Psoas muscle (tissue), 8 donors: ENCODE measurements at places on chromosomes 13 and 19. TPM values are rescaled to one million over a fixed set of nuclear protein-coding genes. Genes with fewer than 3 reads are reported as not detected.
A peak's percentile ranks its signal among the peaks of the same experiment; 100 is the strongest.

DNA sequence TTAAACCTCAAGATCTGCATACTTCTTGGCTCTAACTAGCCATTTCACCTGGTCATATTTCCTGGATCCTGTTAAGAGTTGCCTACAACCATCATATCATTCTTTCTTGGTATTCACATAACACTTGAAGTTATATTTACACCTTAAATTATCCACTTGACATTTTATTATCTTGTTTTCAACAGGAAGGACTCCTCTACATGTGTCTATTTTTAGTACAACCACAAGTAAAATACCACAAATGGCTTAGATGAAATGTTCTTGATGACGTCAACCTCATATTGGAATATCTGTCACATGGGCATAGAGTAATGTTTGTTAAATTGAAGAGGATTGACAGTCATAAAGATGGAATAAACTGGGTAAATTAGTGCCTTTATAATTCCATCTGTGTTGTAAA, 9.4 kb downstream of the PCDH20 start:
- H3K27ac ChIP-seq, result no peak overlapping the region
- no peaks in the 10 kb centered on the region for H3K4me1 ChIP-seq
- DNase-seq, result no peak
- no peaks in the 10 kb centered on the region for H3K36me3 ChIP-seq
- H3K4me3 ChIP-seq, result no peak overlapping the region
- H3K27me3 ChIP-seq, result peaks cover 2% of the 10 kb centered on the region

ONECUT3 gene
- not detected for total RNA-seq

DNA sequence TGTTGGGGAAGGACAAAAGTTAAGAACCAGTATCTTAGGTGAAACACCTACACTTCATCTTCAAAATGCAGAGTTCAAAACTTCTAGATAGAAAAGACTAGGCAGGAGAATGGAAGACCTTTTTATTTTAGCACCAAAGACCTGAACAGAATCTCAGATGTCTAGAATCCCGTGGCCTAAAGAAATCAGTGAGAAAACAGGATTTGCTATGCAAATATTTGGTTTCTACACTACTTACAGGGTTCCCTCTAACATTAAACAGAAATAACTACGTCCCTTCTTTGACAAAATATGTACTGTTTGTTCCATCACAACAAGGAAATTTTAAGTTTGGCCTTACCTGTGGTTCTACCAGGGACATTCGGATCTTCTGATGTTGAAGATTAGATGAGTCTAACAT, 21.5 kb downstream of the DIS3 start:
- DNase-seq, result no peak
- no peak overlapping the region for H3K27ac ChIP-seq
- H3K36me3 ChIP-seq, result peaks cover 7% of the 10 kb centered on the region
- H3K4me3 ChIP-seq, result no peak overlapping the region
- H3K4me1 ChIP-seq, result no peaks in the 10 kb centered on the region

DNA sequence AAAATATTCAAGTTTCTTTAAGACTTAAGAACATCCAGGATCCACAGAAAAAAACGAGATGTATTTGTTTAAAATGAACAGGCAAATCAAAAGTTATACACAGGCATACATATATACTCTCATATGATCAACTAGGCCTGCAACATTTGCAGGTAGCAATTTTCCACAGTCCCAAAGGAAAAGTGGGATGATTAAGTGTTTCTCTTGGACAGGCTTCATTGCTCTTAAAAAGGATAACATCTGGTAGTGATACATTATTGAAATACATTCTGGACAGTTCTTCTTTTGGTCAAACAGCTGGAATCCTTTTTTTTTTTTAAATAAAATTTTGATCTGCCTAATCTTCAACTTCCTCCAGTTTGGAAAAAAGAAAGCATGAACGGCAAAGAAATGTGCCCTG, 114.8 kb upstream of the TDRD3 start:
- no peaks in the 10 kb centered on the region for H3K36me3 ChIP-seq
- H3K4me1 ChIP-seq, result no peaks in the 10 kb centered on the region
- DNase-seq, result no peak
- no peaks in the 10 kb centered on the region for H3K27me3 ChIP-seq
- H3K27ac ChIP-seq, result no peak overlapping the region

GRCh38 chr13:98265692-98266551, 88.9 kb upstream of the RNF113B start:
- no peaks in the 10 kb centered on the region for H3K27me3 ChIP-seq
- DNase-seq, result no peak
- H3K4me3 ChIP-seq, result no peak overlapping the region
- H3K27ac ChIP-seq, result no peak overlapping the region
- H3K36me3 ChIP-seq, result no peaks in the 10 kb centered on the region

ZNF225 gene
- 2.9 TPM for total RNA-seq

C1QTNF9B gene
- 1.6 TPM for total RNA-seq

DNA sequence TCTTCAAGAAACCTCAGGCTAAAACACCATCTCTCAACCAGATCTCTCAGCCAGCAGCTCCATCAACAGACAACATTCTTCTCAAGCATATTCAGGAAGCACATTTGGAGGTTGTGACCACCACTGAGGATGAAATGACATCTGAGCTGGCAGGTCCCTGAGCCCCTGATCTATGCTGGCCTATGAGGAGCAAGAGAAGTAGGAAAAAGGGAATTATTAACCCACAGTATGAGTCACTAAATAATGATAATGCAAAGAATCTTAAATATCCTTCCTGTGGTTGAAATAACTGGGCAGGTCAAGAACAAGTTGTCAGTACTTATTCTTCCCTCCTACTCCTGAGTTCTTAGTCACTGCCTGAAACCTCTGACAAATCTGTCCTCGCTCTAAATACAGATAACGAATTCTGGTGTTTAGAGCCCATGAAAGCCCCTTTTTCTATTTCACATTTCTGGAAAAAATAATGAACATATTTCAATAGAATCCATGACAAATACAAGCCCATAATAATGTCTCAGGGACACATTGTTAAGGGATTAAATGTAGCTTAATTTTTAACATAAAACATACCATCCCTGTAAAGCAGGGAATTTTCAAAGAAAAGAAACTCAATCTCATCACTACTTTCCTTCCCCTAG, 225.8 kb upstream of the IRS2 start:
- H3K27ac ChIP-seq, result no peak overlapping the region
- no peak for DNase-seq
- H3K27me3 ChIP-seq, result no peaks in the 10 kb centered on the region
- no peak overlapping the region for H3K4me3 ChIP-seq
- no peaks in the 10 kb centered on the region for H3K4me1 ChIP-seq
- H3K36me3 ChIP-seq, result no peaks in the 10 kb centered on the region

C19orf67 gene
- total RNA-seq, result not detected

C13orf42 gene
- not detected for total RNA-seq

DNA sequence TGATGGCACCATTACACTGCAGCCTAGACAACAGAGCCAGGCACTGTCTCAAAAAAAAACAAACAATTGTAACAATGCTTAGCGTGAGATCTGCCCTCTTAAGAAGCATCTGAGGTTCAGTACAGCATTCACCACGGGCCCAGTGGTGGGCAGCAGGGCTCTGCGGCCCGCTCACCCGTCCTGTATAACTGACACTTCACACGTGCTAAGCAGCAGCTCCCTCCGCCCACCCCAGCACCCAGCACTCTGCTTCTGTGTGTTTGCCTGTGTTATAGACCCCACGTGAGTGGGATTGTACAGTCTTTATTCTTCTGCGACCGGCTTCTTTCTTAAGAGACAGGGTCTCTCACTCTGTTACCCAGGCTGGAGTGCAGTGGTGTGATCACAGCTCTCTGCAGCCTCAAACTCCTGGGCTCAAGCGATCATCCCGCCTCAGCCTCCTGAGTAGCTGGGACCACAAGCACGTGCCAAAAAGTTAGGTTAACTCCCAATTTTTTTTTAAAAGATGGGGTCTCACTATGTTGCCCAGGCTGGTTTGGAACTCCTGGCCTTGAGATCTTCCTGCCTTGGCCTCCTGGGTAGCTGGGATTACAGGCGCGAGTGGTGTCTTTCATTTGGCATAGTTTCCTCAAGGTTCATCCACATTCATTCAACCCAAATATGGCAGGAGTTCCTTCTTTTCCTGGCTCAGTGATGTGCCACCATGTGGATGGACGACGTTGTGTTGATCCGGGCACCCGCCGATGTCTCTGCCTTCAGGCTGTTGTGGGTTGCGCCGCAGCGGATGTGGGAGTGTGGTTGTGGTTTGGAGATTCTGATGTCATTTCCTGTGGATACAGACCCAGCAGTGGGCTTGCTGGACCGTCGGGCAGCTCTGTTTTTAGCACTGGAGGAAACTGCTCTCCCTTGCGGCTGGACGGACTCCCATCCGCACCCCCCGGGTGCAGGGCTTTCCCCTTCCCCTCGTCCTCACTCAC, 170.0 kb downstream of the KDM4B start:
- H3K27me3 ChIP-seq, result no peaks in the 10 kb centered on the region
- no peak overlapping the region for H3K4me3 ChIP-seq
- H3K36me3 ChIP-seq, result peaks cover 2% of the 10 kb centered on the region
- peak; percentile 66 for DNase-seq

F2RL3 gene
- total RNA-seq, result 3.7 TPM

DNA sequence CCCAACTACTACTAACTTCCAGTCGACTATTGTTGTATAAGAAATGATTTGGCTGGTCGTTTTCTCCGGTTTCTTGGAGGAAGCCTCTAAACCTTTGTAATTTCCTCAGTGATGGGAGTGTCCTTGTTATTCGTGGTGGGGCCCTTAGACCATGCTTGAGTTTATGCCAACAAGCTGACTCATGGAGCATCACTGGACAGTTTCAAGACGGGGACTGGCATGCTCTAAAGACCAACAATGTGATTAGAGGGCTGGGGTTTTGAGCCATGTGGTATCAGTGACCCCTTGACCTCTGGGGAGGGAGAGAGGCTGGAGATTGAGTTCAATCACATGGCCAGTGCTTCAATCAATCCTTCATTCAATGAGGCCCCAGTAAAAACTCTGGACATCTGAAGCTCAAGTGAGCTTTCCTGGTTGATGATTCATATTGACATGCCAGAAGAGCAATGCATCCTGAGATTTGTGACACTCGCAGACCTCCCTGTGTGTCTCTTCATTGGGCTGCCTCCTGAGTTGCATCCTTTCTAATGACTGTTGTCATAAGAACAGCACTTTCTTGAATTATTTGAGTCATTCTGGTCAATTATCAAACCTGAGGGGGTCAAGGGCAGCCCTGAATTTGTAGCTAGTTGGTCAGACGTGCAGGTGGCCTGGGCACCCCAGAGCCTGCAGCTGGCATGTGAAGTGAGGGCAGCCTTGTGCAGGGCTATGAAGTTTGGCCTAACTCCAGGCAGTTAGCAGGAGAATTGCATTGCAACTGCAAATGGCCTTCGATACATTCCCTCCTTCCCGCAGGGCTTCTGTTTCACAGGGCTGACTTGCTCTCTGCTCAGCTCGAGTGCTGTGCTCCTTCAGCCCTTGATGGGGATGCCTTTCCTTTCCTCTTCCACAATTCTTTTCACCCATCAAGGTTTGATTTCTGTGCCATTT, 246.5 kb downstream of the FGF9 start:
- H3K4me3 ChIP-seq, result no peak overlapping the region
- DNase-seq, result no peak
- no peaks in the 10 kb centered on the region for H3K36me3 ChIP-seq
- no peak overlapping the region for H3K27ac ChIP-seq
- H3K4me1 ChIP-seq, result no peaks in the 10 kb centered on the region

DNA sequence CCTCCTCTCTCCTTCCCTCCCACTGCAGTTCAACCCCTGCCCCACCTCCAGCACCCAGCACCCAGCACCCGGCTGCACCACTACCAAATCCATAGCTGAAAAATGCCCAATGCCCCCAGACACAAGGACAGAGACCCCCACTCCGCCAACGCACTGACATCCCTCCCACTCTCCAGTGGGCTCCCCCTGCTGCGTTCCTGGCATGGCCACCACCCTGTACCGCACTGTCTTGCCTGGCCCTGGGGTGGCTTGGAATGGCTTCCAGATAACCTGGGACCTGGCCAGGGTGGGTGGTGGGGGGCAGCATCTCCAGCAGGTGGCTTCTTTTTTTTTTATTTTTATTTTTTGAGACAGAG, 5.8 kb upstream of the MKNK2 start:
- no peak overlapping the region for H3K4me3 ChIP-seq
- DNase-seq, result no peak
- no peaks in the 10 kb centered on the region for H3K27me3 ChIP-seq
- no peaks in the 10 kb centered on the region for H3K36me3 ChIP-seq

CDC42EP5 gene
- total RNA-seq, result 7.4 TPM

GSX1 gene
- total RNA-seq, result not detected

DNA sequence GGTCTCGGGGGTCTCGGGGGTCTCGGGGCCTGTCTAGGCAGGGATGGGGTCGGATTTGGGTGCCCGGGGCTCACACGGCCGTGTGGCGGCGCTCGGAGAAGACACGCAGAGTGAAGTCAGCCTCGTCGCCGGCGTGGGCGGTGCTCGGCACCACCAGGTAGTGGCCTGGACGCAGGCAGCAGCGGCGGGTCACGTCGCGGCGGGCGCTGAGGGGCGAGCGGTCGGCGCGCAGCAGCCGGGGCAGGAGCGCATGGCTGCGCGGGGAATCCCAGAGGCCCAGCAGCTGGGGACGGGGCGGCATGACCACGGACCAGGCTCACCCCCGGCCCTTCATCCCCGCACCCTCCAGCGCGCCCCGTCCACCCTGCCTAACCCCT, 8.2 kb downstream of the CAPN12 start:
- H3K27ac ChIP-seq, result no peak overlapping the region
- peaks cover 8% of the 10 kb centered on the region for H3K4me1 ChIP-seq
- H3K27me3 ChIP-seq, result peaks cover 8% of the 10 kb centered on the region
- peak overlapping the region; percentile 60 for H3K4me3 ChIP-seq
- no peaks in the 10 kb centered on the region for H3K36me3 ChIP-seq

GRCh38 chr13:44605721-44606120, 29.6 kb upstream of the TSC22D1 start:
- DNase-seq, result no peak
- H3K27me3 ChIP-seq, result no peaks in the 10 kb centered on the region
- no peaks in the 10 kb centered on the region for H3K36me3 ChIP-seq
- no peak overlapping the region for H3K4me3 ChIP-seq

GRCh38 chr13:31919971-31920726, 111.4 kb upstream of the FRY start:
- no peaks in the 10 kb centered on the region for H3K27me3 ChIP-seq
- no peak for DNase-seq
- no peaks in the 10 kb centered on the region for H3K36me3 ChIP-seq
- no peak overlapping the region for H3K27ac ChIP-seq
- no peaks in the 10 kb centered on the region for H3K4me1 ChIP-seq
- H3K4me3 ChIP-seq, result no peak overlapping the region

DNA sequence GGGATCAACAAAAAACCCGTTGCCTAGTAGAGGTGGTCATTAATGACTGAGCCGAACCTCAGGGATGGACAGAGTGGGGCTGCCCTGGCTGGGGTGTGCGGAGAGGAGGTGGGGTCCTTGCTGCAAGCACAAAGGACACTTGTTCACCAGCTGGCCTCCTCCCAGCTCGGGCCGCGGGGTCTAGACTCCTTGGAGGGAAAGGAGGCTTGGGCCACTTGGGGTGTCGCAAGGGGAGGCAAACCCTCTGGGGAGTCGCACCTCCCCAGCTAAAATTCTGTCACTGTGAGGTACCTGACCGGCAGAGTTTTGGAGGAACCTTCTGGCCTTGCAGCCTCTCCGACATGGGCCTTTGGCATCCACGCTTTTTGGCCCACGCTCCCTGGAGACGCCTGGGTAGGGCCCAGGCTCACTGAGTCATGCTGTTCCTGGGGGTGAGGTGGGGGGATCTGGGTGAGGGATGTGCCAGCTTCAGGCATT, 8.2 kb downstream of the KLHL26 start:
- no peak overlapping the region for H3K27ac ChIP-seq
- no peak overlapping the region for H3K4me3 ChIP-seq
- peaks cover 30% of the 10 kb centered on the region for H3K4me1 ChIP-seq
- DNase-seq, result no peak
- no peaks in the 10 kb centered on the region for H3K27me3 ChIP-seq

SIGLEC11 gene
- total RNA-seq, result 0.37 TPM

DACT3 gene
- total RNA-seq, result 1.0 TPM

SYT5 gene
- total RNA-seq, result not detected

OR10H4 gene
- total RNA-seq, result not detected

GRCh38 chr19:31350033-31350692, 927 bp upstream of the TSHZ3 start:
- H3K4me3 ChIP-seq, result peak overlapping the region; percentile 80
- DNase-seq, result peak; percentile 40
- H3K27me3 ChIP-seq, result peaks cover 37% of the 10 kb centered on the region
- H3K4me1 ChIP-seq, result peaks cover 9% of the 10 kb centered on the region
